Panc1 (cell line): ENCODE measurements at places on chromosomes 12 and 14.

DNA sequence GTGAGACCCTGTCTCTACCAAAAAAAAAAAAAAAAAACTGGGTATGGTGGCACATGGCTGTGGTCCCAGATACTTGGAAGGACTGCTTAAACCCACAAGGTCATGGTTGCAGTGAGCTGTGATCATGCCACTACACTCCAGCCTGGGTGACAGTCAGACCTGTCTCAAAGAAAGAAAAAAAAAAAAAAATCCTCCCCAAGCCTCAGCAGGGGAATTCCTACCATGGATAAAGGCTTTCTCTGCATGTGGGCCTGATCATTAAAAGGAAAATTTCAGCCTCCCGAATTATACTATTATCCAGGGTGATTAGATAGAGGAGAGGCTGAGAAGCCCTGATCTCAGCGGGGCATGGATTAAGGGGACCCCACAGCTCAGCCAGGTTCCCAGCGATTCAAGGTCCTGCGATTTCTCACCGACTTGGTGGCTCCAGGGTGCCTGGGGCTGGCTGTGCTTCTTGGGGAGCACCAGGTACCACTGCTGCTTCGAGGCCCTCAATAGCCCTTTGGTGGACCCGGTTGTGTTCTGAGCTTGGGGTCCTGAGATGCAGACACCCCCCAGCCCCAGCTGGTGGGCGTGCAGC is 5.6 kb downstream of the SH2B3 start:
- DNase-seq: no peak

GRCh38 chr12:121499929-121500793 is 80.7 kb downstream of the KDM2B start:
- DNase-seq: no peak

- no peak for DNase-seq
Observed at GRCh38 chr12:89129167-89129870, 223.0 kb downstream of the DUSP6 start.

DNA sequence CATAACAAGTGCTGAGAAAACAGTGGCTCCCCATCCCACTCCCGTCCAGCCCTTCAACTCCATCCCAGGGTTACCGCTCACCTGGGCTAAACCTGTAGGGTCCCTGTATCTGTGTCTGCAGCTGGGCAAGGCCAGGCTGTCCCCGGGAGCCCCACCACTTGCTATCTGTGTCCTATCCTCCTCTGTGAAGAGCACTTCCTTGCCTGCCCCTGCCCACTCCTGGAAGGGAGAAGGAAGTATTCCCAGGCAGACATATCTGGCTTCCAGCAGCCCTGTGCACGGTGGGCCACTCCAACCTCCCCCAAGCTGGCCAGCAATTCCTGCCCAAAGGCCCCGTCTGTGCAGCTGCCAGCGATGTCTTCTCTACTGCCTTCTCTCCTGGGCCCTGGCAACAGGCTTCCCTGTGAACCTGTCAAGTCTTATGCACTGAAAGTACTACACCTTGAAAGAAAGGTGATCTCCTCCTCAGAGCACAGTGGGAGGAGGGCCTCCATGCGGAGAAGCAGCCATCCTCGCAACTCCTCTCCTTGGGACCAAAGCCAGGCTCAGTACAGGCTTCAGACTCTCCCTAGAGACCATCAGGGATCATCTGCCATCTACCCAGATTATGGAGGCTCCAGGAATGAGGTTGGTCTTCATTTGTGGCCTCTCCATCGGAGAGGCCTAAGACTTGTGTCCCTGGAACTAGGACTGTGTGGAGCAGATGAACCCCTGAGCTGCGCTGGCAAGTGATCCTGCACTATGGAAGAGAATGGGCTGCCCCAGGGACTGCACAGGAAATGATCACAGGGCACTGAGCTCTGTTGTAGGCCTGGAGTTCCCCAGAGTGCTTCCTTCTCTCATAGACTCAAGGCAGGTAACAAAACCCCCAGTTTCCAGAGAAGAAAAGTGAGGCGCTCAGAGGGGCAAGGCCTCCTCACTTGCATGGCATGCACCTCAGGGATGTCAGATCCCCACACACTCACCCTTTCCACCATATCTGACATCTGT is 663.6 kb downstream of the BCL11B start:
- no peak for DNase-seq

GRCh38 chr14:52313462-52313861 is 650 bp upstream of the PTGER2 start:
- no peak for DNase-seq

DNA sequence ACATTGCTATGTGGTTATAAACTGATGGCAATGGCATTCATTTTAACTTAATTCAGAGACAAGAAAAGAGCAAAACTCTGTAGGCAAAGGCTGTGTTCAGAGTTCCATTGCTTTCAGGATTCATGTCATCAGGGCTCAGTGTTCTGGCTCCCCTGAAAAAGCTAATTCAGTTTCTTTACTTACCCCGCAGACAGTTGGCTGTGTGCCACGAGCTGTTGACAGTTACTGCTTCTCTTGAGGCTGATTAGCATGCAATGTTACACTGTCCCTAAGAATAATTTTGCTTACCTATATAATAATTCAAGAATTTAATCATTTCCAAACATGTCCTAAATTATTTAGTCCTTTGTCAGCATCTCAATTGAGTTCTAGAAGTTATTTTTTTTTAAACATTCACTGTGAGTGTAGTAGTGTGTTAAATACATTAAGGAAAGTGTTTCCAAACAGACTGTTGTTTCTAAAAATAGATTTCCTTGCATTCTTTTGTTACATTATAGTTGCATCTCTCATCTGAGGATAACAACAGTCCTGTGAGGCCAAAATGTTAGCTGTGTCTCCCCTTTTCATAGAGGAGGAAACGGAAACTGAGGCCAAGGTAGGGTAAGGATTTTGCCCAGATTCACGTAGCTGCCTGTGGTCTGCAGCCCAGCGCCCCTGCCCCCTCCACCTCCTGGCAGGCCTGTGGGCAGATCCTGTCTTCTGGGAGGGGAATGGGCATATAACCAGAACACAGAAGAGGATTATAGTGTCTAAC is 98.6 kb downstream of the PELI2 start:
- no peak for DNase-seq

GRCh38 chr12:121916719-121917118 is 1.7 kb upstream of the CFAP251 start:
- DNase-seq: no peak

GRCh38 chr14:55028476-55028875 is 1.4 kb downstream of the SOCS4 start:
- no peak for DNase-seq

DNA sequence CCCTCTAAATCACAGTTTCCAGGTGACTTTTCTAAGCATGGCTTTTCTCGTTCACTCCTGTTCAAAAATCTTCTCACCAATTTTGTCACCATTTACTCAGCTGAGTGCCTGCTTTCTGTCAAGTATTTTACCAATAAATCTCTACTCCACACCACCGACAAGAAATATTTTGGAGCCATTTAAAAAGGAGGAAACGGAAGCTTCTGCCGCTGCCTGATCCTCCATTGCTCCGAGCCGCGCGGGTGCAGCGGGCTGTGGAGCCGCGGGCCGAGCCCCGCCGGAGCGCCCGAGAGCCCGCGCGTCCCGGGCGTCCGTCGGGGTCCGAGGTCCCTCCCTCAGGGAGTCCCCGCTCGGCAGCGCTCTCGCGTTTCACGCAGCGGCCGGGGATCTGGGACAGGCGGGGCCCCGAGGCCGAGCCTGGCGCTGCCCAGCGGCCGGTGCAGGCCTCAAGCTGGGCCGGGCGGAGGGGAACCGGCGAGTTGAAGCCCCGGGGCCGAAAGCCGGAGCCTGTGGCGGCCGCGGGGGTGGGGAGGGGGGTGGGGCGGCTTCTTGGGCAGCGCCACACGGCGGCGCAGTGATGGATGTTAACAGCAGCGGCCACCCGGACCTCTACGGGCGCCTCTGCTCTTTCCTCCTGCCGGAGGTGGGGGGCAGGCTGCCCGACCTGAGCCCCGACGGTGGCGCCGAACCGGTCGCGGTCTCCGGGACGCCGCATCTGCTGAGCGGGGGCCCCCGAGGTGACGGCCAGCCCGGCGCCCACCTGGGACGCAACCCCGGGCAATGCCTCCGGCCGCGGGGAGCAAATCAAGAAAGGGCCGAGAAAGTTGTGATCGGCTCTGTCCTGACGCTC is 1.1 kb upstream of the HEBP1 start:
- no peak for DNase-seq

GRCh38 chr12:108665608-108666202 is 32.0 kb upstream of the SELPLG start:
- DNase-seq: no peak

DNA sequence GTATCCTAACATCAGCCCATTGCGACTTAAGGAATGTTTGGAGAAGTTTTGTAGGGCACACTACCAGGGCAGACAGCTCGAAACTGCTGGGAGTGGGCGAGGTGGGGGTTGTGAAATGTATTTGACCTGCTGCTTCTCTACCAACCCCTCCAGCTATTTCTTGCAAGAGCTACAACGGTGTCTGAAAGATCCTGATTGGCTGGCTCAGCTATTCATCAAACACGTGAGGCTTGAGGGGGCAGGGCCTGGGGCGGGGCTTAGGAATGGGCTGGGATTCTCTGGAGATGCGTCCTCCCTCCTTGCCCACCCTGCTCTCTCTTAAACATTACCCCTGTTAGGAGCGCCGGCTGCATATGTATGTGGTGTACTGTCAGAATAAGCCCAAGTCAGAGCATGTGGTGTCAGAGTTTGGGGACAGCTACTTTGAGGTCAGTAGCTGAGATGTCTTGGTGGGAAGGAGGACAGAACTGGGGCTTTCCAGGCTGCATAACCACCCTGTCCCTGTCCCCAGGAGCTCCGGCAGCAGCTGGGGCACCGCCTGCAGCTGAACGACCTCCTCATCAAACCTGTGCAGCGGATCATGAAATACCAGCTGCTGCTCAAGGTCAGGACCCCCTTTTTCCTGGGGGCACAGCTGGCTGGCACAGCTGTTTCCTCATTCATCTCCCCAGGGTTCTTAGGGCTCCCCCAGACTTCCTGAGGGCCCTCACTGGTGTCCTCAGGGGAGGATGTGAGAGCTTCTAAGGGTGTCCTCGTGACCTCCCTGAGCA is 3.1 kb downstream of the ARHGEF25 start:
- DNase-seq: no peak

GRCh38 chr14:96261053-96261452 is 5.0 kb downstream of the BDKRB1 start:
- DNase-seq: no peak

DNA sequence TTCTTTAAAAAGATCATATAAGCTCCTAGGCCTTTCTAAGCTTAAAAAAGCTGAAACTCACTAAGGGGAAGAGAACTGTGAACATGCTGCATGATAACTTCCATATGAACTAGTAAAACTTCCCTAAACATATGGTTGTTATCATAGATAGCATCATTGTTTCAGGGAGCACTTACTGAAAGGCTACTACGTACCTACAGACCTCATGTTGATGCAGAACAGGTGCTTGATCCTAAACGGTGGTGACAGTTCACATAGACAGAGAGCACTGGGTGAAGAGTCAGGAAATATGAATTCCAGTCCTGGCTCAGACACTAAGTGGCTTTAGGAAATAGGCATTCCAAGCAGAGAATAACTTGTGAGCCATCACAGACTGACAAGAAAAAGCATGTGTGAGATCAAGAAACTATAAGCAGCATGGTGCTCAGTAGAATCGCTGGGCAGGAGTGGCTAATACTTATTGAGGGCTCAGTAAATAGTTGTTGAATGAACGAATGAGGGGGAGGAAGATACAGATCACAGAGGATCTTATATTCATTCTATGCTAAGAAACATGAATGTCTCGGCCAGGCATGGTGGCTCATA is 78.4 kb upstream of the NUDT4 start:
- DNase-seq: no peak

DNA sequence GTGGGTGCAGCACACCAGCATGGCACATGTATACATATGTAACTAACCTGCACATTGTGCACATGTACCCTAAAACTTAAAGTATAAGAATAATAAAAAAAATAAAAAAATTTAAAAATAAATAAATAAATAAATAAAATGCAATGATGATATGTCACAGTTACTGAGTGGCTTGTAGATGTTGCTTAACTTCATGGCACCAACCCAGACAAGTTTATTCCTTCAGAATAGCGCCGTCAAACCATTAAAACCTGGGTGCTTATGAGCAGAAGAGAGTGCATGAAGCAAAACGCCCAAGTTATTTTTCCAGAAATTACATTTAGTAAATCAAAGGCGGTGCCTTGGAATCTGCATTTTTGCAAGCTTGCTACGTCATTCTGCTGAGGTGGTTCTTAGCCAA is 417.9 kb downstream of the AEBP2 start:
- DNase-seq: no peak

- no peak for DNase-seq
Observed at GRCh38 chr14:53701108-53701875, 255.3 kb downstream of the BMP4 start.

DNA sequence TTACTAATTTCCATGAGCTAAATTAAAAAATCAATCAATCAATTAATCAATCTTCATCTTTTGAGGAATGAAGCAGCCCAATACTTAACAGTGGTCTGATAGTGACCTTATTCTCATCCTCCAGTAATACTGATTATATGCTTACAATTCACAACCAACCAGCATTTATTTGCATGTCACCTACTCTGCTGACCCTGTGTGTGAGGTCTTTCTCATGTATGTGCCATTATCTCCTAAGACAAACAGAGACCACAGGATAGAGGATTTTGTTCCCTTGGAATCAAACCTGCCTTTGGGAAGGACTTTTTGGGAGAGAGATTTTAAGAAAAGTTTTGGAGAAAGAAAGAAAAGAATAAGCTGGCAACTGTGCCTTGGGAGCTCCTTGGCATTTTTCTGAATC is 197.2 kb downstream of the NRXN3 start:
- no peak for DNase-seq

DNA sequence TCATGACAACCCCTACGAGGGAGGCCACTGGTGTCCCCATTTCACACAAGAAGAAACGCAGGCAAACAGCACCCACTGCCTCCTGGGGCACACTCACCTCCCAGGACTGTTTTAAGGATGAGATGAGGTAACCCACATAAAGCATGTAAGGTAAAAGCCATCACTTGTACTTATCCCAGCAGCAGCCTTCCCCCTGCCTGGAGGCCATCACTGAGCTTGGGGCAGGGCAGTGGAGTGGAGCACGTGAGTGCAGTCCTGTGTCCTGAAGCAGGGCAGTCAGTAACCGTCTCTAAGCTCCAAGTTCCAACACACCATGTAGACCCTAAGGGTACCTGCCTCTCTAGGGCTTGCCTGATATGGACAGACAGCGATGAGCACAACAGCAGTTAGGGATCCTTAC is 1.7 kb downstream of the POLE start:
- DNase-seq: no peak

DNA sequence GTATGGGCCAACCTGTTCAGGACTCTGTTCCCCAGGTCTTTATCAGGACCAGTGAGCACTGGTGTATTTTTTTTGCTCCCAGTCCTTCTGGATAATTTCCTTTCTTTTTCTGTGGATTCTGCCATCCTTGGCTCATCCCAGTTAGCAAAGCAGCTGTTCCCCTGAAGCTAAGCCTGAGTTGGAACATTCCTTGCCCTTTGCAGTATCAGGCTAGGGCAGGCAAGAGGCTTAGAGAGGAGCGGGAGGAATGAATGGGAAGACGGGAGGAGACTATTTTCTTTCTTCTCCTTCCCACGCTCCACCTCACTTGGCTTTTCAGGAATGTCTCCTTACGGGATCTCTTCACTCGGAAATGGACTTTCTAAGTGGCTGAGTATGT is 29.2 kb downstream of the ERG28 start:
- no peak for DNase-seq

GRCh38 chr14:105065280-105066228 is at the start of gene GPR132:
Gene GPR132 (minus strand): TSS chr14:105065430. CDS start chr14:105055420, 10,010 bp downstream.
- no peak for DNase-seq
